ENCODE measurements at places on chromosomes 2 and 18. TPM values are rescaled to one million over a fixed set of nuclear protein-coding genes. Genes with fewer than 3 reads are reported as not detected.

Gene ST8SIA3
- 38.1 TPM for total RNA-seq

Gene FHOD3
- 51.8 TPM for total RNA-seq

Gene TLK1
- 43.3 TPM for total RNA-seq

Gene ST3GAL5
- 97.1 TPM for total RNA-seq

Gene STARD6
- 0.22 TPM for total RNA-seq

- no peaks in the 10 kb centered on the region for H3K36me3 ChIP-seq
- no peak for DNase-seq
- no peak overlapping the region for H3K4me3 ChIP-seq
- peaks cover 13% of the 10 kb centered on the region for H3K4me1 ChIP-seq
- no peaks in the 10 kb centered on the region for H3K27me3 ChIP-seq
Measured at GRCh38 chr2:234686088-234686890, 189.4 kb upstream of the ARL4C start.

DNA sequence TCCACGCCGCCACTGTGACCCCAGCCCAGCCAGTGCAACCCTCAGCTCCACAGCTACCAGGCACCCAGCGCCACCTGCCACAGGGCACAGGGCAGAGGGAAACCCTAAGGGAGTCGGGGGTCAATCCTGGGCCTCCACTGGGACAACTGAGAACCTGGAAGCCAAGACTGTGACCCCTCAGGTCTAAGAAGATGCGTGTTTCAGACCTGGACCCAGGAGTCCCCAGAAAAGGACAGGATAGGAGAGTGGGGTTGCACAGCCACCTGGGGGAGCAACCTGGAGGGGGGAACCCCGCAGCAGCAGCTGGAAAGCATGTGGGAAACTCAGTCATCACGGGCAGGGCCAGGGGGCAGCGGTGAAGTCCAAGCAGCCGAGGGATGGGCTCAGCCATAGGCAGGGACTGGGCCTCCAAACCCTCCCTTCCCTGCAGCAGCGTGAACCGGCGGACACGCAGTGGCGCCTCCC, 4.1 kb downstream of the ESPNL start:
- peaks cover 7% of the 10 kb centered on the region for H3K36me3 ChIP-seq
- H3K27ac ChIP-seq, result no peak overlapping the region
- no peaks in the 10 kb centered on the region for H3K27me3 ChIP-seq
- H3K4me3 ChIP-seq, result no peak overlapping the region
- H3K4me1 ChIP-seq, result peaks cover 11% of the 10 kb centered on the region

DNA sequence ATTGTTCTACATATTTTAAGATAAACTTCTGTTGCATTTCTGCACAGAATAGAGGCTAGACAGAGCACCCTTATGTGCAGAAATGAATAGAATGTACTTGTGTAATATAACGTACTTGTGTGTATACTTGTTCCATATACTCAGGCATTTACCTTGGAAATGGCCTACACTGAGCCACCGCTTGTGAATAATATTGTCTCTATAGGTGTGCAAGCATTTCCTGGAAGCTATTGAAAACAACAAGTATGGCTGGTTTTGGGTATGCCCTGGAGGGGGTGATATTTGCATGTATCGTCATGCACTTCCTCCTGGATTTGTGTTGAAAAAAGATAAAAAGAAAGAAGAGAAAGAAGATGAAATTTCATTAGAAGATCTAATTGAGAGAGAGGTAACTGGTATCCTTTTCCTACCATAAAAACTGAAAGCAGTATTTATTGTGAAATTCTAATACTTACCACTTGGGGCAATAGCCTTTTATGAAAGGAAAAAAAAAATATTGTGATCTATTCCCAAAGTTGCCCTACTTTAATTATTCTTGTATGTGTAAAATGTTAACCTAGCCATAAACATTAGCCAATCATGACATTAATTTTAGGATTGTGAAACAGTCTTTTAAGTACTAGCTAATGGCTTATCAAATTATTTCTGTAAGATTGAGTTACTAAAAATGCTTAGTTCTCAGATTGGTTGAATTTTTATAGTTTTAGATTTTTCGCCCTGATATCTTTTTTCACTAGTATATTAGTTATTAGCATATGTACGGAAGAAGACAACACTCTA, 18.0 kb downstream of the ZC3H15 start:
- H3K36me3 ChIP-seq, result peaks cover 19% of the 10 kb centered on the region
- no peaks in the 10 kb centered on the region for H3K4me1 ChIP-seq
- no peak overlapping the region for H3K27ac ChIP-seq
- no peaks in the 10 kb centered on the region for H3K27me3 ChIP-seq
- H3K4me3 ChIP-seq, result no peak overlapping the region
- peak; percentile 62 for DNase-seq

DNA sequence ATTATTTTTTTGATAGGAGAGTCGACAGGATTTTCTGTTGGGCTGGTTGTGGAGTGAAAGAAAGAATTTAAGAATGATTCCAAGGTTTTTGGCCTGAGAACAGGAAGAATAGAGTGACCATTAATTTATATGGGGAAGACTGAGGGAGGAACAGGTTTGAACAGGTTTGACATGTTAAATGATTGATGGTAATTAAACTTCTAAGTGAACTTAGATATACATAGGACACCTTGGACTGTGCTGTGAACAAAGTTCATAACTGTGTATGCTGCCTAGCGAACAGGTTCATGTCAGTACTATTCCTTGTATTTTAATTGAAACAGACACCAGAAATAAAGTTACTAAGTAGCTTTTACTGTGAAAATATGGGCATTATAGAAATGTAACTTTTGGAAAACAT, 212.0 kb downstream of the SPAG16 start:
- H3K4me1 ChIP-seq, result no peaks in the 10 kb centered on the region
- no peaks in the 10 kb centered on the region for H3K36me3 ChIP-seq
- no peak for DNase-seq
- H3K27ac ChIP-seq, result no peak overlapping the region
- no peaks in the 10 kb centered on the region for H3K27me3 ChIP-seq

DNA sequence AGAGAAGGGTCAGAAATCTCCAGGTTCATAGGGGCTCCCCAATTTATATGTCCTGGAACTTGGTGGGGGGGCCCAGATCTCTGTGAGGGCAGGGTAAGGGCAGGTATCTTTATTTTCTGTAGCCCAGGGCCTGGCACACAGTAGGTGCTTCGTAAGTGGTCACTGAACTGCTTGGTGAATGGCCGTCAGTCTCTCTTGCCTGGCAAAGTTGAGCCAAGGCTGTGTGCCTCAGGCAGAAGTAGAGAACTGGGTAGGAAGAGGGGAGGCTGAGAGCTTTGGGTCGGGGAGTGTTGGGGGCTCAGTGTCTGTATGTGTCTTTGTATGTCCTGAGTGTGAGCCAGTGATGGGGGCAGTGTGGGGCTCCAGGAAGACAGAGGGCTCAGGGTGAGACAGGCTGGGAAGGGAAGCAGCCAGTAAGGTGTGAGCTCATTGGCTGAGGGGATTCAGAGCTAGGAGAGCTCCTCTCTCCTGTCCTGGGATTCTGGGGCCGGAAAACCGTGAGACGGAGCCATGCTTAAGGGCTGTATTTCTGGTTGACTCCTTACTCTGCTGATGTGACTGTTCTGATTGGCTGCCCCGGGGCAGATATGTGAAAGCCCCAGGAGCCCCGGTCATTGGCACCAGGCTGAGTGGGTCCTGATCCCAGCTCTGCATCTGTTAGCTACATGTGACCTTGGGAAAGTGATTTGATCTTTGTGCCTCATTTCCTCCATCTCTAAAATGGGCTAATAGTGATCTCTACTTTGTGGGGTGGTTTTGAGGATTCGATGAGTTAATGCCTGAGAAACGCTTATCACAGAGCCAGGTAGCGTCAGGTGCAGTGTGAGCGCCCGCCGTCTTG, 30.3 kb downstream of the STEAP3 start:
- H3K4me1 ChIP-seq, result peaks cover 29% of the 10 kb centered on the region
- no peaks in the 10 kb centered on the region for H3K36me3 ChIP-seq
- no peak overlapping the region for H3K27ac ChIP-seq
- no peak for DNase-seq
- no peaks in the 10 kb centered on the region for H3K27me3 ChIP-seq
- H3K4me3 ChIP-seq, result no peak overlapping the region

DNA sequence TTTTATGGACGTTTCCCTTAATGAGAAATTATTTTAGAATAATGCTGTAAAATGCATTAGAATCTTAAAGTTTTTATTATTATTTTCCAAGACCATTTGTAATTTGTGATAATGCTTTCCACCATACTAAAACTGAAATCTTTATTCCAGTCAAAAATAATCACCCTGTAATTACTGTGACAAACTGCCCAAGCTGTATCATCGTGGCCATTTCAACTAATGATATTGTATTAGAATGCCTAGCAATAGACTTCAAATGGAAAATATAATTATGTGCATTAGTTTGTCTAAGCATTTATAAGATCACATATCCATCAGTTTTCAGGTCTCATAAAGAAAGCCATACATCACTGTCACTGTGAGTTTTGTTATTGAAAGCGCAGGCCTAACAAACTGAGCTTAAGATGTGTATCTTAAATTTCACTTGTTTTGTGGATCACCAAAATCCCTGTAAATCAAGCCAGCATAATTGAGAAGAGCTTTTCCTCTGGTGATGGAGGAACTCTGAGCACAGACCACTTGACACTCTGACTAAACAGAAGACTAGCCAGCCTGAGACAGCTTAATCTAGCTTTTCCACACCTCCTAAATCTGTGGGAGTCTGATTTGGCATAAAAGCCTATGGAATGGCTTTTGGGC, 1312.2 kb upstream of the ACVR2A start:
- H3K4me1 ChIP-seq, result no peaks in the 10 kb centered on the region
- DNase-seq, result no peak
- no peak overlapping the region for H3K27ac ChIP-seq
- no peak overlapping the region for H3K4me3 ChIP-seq
- H3K36me3 ChIP-seq, result no peaks in the 10 kb centered on the region

GRCh38 chr2:62178741-62179271, 17.1 kb upstream of the B3GNT2 start:
- no peak for DNase-seq
- H3K27ac ChIP-seq, result no peak overlapping the region
- no peaks in the 10 kb centered on the region for H3K27me3 ChIP-seq

DNA sequence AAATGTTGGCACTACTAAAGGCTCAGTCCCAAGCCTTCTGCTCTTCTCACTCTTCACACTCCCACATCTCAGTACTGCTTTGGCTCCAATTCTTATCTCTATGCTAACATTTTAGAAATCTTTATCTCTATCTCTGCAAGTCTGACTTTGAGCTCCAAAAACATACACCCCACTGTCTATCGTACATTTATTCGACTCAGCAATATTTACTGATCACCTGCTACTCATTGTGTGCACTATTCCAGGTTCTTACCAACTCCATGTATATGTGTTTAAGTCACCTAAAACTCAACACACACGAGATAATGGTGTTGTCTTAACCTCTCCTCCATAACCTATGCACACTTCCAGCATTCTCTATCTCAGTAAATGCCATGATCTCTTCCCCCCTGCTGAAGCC, 268.2 kb upstream of the CRIM1 start:
- no peak for DNase-seq
- no peaks in the 10 kb centered on the region for H3K4me1 ChIP-seq
- no peaks in the 10 kb centered on the region for H3K36me3 ChIP-seq
- no peak overlapping the region for H3K27ac ChIP-seq

DNA sequence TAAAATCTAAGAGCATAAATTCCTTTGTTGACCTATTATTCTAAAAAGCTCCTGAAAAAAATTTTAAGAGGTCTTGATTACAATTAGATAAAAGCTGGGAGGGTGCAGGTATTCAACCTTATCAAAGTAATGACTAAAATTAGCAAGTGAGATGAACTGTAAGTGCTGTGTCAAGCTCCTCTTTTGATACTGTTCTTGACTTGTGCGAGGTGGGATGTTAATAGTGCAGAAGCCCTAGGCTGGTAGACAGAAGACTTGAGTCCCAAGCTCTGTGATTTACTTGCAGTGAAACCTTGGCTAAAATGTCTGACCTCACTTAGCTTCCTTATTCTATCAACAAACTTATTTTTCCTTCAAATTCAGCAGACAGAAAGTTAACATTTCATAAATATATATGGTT, 637.5 kb downstream of the DSC3 start:
- H3K27ac ChIP-seq, result no peak overlapping the region
- peak; percentile 8 for DNase-seq
- no peaks in the 10 kb centered on the region for H3K4me1 ChIP-seq
- no peak overlapping the region for H3K4me3 ChIP-seq
- no peaks in the 10 kb centered on the region for H3K36me3 ChIP-seq

- H3K27ac ChIP-seq, result peak overlapping the region; percentile 67
- no peak overlapping the region for H3K4me3 ChIP-seq
- peaks cover 56% of the 10 kb centered on the region for H3K27me3 ChIP-seq
Measured at GRCh38 chr18:79393181-79393634, 2.5 kb upstream of the NFATC1 start.

DNA sequence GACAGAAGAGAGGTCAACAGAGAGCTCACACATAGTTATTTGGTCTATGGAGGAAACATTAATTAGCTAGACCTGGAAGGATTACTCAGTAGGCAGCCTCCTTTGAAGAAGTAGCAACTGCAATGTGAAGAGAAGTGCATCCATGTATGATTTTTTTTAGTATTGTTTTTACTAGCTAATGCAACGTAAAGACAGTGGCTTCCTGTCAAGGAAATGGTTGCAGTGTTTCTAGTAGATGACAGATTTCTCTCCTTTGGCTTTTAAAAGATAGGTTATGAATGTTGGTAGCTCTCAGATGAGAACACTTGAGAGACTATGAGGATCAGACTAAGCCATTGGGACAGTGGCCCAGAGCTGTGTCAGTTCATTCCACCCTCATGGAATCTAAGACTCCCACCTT, 175.8 kb downstream of the AGPS start:
- DNase-seq, result no peak
- H3K36me3 ChIP-seq, result no peaks in the 10 kb centered on the region
- no peak overlapping the region for H3K4me3 ChIP-seq
- no peak overlapping the region for H3K27ac ChIP-seq
- peaks cover 8% of the 10 kb centered on the region for H3K4me1 ChIP-seq
- H3K27me3 ChIP-seq, result no peaks in the 10 kb centered on the region

- H3K4me3 ChIP-seq, result no peak overlapping the region
- DNase-seq, result no peak
- H3K27ac ChIP-seq, result no peak overlapping the region
- H3K4me1 ChIP-seq, result peaks cover 13% of the 10 kb centered on the region
Measured at GRCh38 chr2:239157269-239157668, 243.6 kb downstream of the HDAC4 start.

DNA sequence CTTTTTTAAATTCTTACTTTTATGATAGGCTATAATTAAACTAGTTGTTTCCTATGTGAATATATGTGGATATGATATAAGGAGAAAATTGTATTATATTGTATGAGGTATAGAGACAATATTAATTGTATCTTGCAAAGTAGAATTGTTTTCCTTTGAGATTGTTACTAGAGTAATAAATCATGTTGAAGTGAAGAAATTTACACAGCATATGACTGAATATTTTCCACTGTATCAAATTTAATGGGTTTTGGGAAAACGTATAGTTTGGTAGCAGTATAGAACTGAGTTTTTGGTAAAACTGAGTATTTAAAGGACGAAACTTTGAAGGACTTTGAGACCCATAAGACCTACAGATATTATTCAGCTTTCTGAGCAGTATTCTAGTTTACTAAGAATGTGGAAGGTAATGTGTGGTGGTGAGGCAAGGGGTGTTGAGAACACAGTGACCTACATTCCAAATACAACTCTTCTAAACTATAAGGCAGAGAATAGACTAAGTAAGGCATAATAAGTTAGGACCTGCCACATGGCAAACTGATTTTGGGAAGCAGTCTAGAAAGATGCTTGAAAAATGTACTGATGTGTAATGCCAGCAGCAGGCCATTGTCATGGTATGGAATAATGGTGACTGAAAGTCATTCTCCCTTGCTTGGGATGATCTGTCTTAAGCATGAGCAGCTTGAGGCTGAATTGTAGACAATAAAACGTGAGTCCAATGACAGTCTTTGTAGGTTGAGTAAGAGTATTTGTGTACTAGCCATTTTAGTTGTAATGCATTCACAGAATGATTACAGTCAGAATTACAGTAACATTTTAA, 29.6 kb downstream of the PKP4 start:
- no peaks in the 10 kb centered on the region for H3K27me3 ChIP-seq
- no peaks in the 10 kb centered on the region for H3K4me1 ChIP-seq
- no peak for DNase-seq
- no peak overlapping the region for H3K27ac ChIP-seq
